ENCODE measurements at places on chromosomes 12 and 14.

- peak; percentile 36 for DNase-seq
Measured at GRCh38 chr14:100025111-100025510, 40.1 kb upstream of the EVL start.

DNA sequence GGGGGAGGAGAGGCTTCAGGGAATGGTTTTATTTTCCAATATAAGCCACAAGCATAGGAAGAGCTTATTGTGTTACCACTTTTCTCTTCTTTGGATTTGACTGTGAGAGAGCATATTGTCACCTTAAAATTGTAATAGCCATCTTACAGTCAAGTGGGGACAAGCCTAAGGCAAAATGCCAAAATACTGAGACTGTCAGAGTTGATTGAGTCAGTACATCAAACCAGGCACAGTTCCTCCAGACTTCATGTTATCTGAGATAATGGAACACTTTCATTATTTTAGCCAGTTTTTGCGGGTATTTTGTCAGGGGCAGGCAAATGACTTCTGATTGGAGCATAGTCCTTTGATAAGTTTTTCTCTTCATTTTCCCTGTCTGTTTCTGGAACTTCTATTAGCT is 19.5 kb upstream of the NUBPL start:
- no peak for DNase-seq

DNA sequence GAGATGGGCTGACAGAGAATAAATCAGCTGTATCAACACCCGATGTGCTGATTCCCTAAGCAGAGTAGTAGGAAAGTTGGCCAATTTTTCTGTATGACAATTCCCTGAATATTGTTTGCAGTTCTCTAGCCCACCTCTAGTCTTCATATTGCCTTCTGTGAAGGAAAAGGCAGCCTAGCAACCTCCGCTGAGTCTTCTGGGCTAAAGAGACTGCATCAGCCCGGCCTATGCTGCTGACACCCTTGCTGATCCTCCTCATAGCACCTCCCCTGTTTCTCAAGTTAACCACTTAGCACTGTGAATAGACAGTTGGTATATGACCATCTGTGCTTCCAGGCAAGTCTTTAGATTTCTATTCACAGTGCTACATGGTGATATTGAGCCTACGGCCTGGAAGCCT is 161.1 kb upstream of the EGLN3 start:
- no peak for DNase-seq

DNA sequence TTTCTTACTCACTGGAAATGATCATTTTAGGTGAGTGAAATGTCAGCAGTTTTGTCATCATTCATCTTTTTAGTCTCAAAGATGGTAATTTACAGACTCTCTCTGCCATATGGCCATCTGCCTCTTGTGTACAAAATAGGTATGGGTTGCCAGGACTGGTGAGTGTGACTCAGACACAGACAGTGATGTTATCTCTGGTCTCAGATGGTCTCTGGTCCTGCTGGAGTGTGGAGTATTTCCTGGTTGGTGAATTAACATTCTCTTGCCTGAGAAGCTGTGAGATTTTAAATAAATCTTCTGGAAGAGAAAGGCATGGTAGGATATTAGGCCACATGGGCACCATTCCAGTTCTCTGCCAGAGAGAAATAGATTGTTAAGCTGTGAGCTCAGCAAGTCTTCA is 207.0 kb downstream of the ATP23 start:
- peak; percentile 19 for DNase-seq

- DNase-seq: peak; percentile 11
Measured at GRCh38 chr12:66688846-66689439, 10.1 kb upstream of the GRIP1 start.

DNA sequence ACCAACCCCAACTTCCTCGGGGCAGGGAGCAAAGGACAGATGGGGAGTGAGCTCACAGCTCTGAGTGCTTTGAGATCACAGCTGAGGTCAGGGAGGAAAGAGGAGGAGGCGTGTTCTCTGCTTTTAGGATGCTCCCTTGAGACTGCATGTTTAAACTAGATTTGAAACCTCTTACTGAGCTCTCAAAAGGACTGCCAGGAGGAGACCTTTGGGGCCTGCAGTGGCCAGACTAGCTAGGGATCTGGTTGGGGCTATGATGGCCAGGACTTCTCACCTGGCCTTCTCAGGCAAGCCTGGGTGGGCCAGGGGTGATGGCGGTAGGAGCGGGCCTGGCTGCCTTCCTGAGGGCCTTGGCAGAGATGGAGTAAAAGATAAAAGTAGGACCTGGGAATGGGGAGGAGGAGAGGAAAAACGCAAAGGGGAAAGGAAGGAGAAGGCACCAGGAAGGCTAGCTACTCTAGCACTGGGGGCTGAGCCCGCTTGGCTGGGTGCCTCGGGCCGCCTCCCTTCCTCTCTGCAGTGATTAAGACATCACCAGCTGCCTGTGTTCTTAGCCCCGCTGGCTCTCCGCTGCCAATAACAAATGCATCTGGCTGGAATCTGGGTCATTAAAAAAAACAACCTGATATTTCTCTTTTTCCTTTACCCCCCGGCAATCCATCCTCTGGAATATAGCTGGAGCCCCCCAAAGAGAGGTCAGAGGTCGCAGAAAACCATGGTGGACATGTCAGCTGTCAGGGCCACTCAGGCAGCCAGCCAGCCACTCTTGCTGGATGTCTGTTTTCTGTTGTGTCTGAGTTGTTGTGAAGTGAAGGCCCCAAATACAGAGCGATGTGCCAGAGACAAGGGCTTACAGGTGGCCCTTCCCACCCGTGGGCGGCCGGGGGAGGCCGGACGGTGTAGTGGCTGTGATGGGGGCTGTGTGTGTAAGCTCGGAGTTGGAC is 141.3 kb downstream of the TSPAN9 start:
- DNase-seq: peak; percentile 85

DNA sequence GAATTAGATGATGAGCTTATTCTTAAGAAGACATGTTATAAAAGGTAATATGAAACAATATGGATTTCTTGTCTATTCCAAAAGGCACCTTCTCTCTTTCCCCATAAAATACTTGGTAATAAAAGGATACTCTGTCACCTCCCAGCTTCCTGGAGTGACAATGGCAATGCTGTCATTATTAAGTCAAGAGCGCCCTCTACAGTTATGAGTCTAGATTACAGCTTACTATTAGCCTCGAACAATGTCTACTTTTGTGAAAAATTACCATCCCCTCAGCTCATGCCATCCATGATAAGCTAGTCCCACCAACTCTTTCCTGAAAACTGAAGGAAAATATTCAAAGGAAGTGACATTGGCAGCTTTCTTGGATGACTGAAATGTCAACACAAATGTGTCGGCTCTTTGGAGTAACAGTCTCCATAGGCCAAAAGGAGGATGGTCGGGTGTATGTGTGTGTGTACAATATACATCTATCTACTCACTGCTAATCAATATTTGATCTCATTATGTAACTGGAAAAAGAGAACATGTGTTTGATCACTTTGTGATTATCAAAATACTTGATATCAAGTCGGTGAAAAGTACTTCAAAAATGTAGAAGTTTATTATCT is 48.7 kb upstream of the CDKN3 start:
- peak; percentile 66 for DNase-seq

- no peak for DNase-seq
Measured at GRCh38 chr14:96586921-96587822, 85.0 kb downstream of the PAPOLA start.

GRCh38 chr14:68719634-68720384 is 73.1 kb downstream of the ZFP36L1 start:
- no peak for DNase-seq

GRCh38 chr14:103104654-103105452 is 10.3 kb downstream of the EXOC3L4 start:
- DNase-seq: peak; percentile 69

GRCh38 chr14:61691495-61691894 is 3.8 kb upstream of the HIF1A start:
- DNase-seq: no peak

DNA sequence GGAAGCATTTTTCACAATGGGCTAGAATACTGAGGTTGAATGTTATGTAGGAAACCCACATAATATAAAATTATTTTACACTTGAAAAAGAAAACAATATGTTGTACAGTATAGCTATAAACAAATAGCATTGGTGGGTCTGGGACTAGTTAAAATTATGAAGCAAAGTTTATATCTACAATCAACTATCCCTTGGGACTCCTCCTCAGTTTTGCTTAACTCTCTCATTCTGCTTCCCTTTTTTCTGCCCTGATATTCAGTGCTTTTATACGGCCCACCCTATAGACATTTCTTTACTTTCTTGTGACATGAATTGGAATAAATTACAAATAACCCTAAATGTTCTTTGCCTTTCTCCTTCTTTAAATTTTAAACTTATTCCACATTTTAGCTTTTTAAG is 300.5 kb downstream of the FBXL14 start:
- no peak for DNase-seq

DNA sequence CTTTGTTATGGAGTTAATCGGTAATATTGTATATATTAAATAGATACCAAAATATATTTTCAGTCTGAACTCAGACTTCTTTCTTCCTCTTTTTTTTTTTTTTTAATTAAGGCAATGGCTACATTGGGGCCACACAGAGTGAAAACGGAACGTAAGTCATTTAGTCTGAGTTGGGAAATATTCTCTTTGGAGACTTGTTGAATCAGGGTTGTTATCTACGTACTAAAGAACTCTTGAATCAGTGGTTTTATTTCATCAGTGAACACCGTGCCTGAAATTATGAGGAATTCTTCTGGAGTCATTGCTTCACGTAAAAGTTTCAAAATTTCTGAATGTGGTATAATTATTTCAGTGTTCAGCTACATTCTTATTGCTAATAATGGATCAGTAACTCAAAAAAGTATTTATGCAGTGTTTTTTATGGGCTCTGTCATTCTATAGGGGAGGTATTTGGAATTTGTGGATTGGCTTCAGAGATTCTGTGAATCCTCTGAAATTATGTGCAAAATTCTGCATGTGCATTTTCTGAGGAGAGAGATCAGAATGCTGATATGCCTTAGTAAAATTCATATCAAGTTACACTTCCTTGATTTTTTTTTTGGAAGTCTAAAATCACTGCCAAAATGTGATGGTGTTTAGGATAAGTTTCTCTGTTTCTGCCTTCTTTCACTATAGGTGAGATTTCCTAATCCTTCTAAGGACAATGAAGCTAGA is 39.6 kb downstream of the BRMS1L start:
- peak; percentile 30 for DNase-seq

GRCh38 chr12:18165422-18165871 is 75.5 kb upstream of the RERGL start:
- DNase-seq: peak; percentile 55

DNA sequence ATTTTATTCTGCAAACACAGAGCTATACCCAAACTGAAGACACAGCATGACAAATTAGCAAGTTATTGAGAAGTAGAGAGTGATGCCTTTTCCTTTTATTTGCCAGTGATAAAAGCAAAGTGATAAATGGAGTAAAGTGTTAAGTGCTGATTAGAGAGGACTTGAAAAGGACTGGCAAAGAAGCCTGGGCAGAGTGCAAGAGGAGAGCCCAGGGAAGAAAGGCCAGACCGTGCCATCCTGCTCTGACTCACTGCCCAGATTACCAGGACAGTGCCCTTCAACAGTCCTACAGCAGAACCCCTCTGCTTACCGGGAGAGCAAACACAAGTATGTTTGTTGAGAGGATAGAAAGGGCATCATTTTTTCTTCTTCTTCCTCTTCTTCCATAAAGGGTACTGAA is 106.5 kb downstream of the ETV6 start:
- no peak for DNase-seq

GRCh38 chr14:67461341-67461985 is 27.1 kb downstream of the TMEM229B start:
- peak; percentile 60 for DNase-seq
